Suppressor macrophage treated with lipopolysaccharide for 4 hours (primary cell): ENCODE measurements at places on chromosomes 2 and 18.

- no peak for DNase-seq
Observed at GRCh38 chr2:109348671-109349502, 219.9 kb downstream of the SH3RF3 start.

DNA sequence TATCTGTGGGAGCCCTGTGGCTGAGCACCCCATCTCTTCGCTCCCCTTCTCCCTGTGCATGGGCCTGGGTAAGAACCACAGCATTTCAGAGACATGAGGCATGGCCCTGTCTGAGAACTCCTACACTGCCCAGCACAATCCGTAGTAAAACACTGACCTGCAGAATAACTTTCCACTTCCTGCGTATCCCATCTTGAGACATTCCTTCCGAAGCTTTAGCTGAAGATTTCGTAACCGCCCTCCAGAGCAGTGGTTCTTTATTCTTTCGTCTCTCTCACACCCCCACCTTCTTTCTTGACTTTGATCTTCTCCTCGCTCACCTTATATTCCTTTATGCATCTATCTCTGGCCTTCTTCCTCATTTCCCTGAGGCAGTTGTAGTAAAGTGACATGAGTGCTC, 381.1 kb downstream of the HRH4 start:
- no peak for DNase-seq

DNA sequence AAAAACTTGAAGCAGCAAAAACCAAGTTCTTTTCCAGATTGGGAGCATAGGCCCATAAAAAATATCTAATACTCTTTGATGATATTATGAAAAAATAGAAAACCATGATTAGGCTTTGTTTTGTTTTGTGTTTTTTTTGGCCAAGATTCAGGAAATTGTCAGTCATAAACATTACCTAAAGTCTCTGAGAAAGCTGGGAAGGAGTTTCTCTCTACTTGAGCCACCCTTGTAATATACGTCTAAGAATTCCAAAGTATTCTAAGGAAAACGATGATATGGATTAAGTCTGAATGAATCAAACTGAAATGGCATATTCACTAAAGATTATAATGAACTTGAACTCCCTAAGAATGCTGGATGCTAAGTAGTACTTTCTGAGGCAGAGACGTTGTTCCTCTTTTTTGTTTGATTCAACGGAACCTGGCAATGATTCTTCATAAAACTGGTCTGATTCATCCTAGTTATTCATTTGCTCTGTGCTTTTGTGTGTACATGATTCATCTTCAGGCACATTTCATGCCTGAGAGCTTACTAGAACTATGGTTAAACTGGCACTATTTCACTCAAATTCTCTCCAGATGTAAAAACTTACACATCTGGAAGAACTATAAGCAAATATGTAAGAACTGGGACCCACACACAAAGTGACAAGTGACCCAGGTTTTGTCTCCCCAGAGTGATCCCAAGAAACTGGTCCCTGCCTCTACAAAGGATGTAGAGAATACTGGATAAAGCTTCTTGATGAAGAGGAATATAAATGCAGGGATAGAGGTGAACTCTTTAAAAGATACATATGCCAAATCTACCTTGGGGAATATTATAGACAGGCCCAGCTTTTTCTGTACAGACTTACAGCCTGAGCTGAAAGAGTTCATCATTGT, 159.7 kb downstream of the DOCK10 start:
- DNase-seq: peak; percentile 84

DNA sequence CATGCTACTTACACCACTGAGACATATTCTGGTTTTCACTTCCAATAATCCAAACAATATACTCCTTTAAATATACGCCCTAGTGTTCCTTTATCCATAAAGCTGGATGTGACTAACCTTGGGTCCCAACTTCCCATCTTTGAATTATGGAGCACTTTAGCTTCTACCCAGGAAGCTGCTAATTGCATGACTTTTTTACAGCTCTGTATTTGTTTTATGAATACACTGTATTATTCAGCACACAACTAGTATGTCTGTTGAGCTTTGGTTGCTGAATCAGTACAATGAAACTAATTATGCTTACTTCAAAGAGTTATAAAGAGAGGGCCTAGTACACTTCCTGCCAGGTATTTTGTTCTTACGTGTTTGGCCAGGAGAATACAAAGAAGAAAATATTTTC, 118.5 kb downstream of the BAZ2B start:
- DNase-seq: no peak

GRCh38 chr18:36364911-36365624, 67.6 kb downstream of the FHOD3 start:
- no peak for DNase-seq

DNA sequence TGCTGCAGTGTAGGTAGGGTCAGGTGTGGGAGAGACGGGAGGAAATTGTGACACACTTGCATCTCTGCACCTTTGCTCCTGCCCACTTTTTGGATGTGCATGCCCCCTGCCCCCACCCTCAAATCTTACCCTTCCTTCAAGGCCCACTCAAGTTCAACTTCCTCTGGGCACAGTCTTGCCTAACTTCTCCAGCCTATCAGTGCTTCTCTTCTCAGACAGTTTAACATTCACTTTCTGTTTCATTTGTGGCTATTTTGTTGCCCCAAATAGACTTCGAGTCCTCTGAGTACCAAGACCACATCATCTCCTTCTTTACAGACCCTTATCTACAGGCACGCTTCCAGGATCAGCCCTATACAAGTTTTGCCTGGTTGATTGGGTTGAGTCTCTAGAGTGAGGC, 2.7 kb downstream of the ST8SIA5 start:
- DNase-seq: peak; percentile 62

DNA sequence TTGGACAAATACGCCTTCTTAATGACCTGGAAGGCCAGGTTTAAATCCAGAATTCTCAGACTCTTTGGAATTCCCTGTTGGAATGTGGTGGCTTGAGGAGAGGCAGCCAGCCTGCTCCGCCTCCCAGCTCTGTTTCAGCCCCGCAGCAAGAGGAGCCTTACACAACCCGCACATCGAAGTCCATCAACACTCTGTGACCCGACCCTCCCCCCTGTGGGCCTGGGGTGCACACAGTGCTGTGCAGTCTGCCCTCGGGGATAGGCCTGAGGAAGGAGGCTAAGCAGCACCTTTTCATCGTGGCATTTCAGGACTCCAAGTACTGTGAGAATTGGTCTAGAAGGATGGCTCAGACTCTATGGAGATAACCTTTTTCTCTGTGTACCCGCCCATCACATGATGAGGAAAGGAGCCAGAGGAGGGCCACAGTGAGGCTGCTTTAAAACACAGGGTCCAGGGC, 73.7 kb downstream of the GREB1L start:
- DNase-seq: no peak

DNA sequence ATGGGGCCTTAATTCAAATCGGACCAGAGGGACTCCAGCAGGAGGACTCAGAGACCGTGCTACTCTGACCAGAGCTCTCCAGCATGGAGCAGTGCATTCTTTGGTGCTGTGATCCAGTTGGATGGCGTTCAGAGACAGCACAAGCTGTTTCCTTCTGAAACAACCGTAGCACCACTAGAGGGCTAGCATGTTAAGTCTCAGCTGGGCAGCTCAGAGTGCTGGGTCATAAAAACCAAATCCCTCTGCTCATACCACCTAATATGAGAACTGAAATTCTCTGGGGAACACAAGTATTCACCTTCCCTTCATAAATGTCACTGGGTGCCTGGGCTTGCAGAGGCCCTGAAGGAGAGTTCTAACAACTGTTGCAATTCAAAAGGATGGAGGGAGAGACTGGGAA, 97.7 kb upstream of the TFCP2L1 start:
- DNase-seq: no peak

GRCh38 chr2:124112206-124112605, 87.1 kb downstream of the CNTNAP5 start:
- DNase-seq: no peak

DNA sequence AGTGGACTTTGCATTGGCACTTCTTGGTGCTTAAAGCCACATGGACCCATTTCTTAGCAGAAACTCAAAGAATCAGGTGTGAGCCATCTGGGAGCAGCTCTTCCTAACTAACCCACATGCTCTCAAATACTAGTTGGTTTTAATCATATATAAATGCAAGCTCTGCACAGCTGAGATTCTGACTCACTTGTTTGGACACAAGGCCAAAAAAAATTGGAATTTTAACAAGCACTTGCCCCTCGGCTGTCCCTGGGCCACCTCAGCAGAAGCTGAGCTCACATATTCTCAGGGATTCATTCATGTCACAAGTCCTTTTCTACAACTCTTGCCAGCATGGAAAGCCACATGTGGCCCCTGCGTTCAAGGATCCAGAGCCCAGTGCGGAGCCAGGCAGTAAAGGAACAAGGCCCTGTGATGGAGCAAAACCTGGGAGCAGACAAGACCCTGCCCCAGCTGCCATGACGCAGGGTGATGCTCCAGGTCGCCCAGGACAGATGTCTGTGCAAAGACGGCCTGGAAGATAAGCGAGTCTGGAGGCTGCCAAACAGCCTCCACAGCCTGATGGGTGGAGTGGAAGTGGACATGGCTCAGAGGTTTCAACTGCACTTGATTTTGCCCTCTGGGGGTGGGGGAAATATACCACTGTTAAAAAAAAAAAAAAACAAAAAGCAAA, 266.5 kb downstream of the EIPR1 start:
- no peak for DNase-seq

GRCh38 chr18:76584414-76585310, 89.6 kb upstream of the ZNF516 start:
- DNase-seq: no peak

DNA sequence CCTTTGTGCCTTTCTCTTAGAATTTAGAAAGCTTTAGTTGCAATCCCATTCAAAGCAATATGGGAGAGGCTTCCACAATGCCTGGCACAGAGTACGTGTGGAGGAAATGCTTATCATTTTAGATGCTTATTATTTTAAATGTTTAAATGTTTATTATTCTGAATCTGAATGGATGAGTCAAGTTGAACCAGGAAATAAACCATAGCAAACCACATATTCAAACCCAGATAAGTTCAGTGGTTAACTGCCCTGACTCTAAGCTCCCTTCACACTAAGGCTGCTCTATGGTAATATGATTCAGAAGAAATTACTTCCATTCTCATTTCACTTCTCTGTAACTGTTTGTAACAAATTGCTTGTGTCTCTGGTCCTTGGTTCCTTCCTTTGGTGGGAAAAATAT, 5.2 kb upstream of the PPP4R1 start:
- DNase-seq: peak; percentile 48

- peak; percentile 84 for DNase-seq
Observed at GRCh38 chr2:198913394-198914152, 544.2 kb downstream of the SATB2 start.

GRCh38 chr2:128493880-128494279, 175.2 kb upstream of the HS6ST1 start:
- DNase-seq: no peak

DNA sequence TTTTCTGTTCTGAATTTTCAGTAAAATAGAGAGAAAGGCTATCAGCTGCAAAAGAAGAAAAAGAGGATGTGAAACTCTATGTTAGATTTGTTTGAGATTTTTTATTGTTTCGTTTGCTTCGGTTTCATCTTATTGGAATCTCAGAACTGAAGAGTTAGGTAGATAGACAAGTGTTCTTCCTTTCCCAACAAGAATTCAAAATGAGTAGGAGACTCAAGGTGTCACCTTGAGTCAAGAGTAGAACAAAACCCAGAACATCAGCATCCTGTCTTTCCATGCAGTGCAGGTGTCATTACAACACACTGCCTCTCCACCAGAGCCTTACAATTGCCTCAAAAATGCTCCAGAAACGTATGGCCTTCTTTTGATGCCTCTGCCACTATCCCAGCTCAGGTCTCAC, 21.1 kb downstream of the NBAS start:
- DNase-seq: peak; percentile 4

- peak; percentile 86 for DNase-seq
Observed at GRCh38 chr2:241609859-241610793, 26.8 kb downstream of the THAP4 start.

DNA sequence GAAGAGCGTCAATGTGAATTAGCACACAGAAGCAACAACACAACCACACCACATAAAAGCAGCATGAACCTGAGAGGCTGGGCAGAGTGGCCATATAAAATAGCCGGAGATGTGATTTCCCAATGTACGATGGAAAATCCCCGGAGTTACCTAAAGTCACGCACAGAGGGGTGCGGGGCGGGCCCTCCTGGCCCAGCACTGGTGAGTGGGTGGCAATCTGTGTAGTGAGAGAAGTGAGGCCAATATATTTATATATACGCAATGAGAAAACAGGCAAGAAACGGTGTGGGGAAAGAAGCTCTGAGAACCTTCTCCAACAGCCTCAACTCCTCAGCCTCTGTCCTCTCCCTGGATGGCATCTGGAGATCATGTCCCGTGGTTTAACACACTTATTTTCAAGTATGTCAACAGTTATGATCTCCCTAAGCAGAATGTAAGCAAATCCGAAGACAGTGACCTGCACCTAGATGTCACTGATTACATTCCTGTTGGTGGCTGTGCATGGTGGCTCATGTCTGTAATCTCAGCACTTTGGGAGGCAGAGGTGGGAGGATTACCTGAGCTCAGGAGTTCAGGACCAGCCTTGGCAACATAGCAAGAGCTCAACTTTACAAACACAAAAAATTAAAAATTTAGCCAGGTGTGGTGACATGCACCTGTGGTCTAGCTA, 41.6 kb downstream of the CRACDL start:
- no peak for DNase-seq

GRCh38 chr2:98341241-98341640, 5.0 kb upstream of the CNGA3 start:
- DNase-seq: peak; percentile 42

DNA sequence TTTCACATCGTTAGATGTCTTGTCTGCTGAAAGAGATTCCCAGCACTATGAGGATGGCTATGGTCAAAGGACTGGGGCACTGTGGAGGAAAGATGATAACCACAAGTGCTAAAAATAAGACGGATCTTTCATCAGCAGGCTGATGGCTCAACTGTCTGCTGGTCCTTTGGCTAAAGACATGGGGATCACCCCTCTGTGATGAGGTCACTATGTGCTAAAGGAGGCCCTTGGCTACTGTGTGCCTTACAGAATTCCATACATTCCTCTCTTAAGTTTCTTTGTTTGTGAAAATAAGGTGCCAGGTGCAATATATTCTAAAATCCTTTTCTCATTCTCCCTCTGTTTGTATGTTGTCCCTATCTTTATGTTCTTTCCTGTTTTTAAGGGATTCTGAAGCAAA, 39.7 kb upstream of the LYPD6 start:
- DNase-seq: no peak

GRCh38 chr2:6083136-6083535, 391.0 kb downstream of the SOX11 start:
- DNase-seq: no peak

GRCh38 chr2:6067806-6068205, 375.6 kb downstream of the SOX11 start:
- DNase-seq: no peak

DNA sequence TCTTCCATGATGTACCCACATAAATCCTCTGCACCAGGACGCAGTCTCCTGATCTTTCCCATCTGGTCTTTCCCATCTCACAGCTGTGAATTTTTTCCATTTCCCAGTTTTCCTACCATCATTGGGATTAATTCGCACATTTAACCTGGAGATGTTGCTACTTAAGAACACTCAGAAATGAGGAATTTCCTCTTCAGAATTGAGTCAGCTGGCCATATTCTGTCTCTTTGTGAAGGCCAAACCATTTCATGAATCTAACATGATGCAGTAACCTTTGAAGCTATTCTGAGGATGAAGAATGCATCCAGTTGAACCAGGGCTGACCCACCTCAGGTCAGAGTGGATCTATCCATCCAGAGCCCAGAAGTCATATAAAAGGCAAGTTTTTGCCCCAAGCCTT, 326.8 kb downstream of the SETBP1 start:
- DNase-seq: no peak

- DNase-seq: no peak
Observed at GRCh38 chr18:44638034-44638540, 42.6 kb upstream of the SETBP1 start.

GRCh38 chr18:49362431-49362830, 98.0 kb downstream of the DYM start:
- DNase-seq: no peak

- DNase-seq: peak; percentile 44
Observed at GRCh38 chr2:23404426-23404825, 19.4 kb downstream of the KLHL29 start.
